Activated T-helper 1 cell treated with anti-CD3 and anti-CD28 coated beads, Interleukin-12 subunit alpha, Interleukin-12 subunit beta, Interleukin-2, Interleukin-4 antibody, amounts not matched to agents 30 ng/mL and 10 ng/mL and 1 ng/mL, durations not matched to agents 14 hours and 24 hours and 36 hours (primary cell): ENCODE measurements at places on chromosomes 16 and 17. TPM values are rescaled to one million over a fixed set of nuclear protein-coding genes. Genes with fewer than 3 reads are reported as not detected.

DNA sequence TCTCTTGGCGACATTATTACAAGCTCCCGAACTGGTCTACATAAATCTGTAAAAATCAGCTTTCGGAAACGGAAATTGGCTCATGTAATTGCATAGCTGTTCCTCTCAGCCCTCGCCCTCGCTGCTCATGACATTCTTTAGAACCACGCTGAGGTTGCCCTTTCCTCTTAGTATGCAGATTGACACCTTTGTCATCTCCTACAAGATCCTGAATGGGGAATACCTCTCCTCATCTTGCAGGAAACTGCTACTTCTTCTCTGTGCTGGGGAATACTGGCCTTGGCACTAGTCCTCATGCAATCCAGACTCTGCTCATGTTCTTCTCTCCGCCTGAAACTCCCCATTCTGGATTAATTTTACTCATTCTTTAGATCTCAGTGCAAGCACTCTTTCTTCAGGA, 22.2 kb upstream of the CDH8 start:
- no peak for DNase-seq

DNA sequence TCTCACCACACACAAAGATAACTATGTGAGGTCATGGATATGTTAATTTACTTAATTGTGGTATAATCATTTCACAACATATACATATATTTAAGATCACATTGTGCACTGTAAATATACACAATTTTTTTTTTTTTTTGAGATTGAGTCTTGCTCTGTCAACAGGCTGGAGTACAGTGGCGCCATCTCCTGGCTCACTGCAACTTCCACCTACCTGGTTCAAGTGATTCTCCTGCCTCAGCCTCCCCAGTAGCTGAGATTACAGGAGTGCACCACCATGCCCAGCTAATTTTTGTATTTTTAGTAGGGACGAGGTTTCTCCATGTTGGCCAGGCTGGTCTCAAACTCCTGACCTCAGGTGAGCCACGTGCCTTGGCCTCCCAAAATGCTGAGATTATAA, 11.5 kb upstream of the PRSS54 start:
- peak; percentile 3 for DNase-seq

DNA sequence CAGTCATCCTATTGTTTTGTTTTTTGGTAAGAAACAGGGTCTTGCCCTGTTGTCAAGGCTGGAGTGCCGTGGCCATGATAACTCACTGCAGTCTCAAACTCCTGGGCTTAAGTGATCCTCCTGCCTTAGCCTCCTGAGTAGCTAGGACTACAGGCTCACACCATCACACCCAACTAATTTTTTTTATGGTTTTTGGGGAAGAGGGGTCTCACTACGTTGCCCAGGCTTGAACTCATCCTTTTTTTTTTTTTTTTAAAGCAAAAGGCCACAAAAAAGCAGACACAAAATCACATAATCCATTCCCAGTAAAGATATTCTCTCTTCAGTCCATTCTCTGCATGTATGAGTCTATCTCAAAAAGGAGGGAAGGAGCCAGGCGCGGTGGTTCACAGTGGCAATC, 5.5 kb downstream of the SPAG9 start:
- no peak for DNase-seq

The PALB2 gene
- 34.4 and 36.2 TPM in 2 replicates for total RNA-seq
